NCI-H526 (cell line): ENCODE measurements at places on chromosomes 12 and 14.

- DNase-seq = no peak
These were observed 7.0 kb upstream of the HOXC12 start for GRCh38 chr12:53947743-53948142.

DNA sequence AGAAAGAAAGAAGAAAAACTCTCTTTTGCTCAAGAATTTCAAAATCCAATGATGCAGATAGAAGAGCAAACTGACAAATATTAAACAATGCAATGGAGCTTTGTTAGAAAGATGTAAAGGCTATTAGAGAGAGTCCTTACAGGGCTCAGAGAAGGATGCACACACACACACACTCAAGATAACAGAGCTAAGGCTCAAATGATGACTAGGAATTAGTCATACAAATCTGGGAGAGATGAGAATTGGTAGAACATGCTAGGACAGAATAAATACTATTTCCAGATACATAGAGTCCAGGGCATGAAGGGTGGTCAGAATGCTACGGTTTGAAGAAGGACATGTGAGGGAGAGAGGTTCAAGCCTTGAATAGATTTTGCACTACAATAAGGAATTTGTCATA is 650.1 kb upstream of the MDGA2 start:
- no peak for DNase-seq

DNA sequence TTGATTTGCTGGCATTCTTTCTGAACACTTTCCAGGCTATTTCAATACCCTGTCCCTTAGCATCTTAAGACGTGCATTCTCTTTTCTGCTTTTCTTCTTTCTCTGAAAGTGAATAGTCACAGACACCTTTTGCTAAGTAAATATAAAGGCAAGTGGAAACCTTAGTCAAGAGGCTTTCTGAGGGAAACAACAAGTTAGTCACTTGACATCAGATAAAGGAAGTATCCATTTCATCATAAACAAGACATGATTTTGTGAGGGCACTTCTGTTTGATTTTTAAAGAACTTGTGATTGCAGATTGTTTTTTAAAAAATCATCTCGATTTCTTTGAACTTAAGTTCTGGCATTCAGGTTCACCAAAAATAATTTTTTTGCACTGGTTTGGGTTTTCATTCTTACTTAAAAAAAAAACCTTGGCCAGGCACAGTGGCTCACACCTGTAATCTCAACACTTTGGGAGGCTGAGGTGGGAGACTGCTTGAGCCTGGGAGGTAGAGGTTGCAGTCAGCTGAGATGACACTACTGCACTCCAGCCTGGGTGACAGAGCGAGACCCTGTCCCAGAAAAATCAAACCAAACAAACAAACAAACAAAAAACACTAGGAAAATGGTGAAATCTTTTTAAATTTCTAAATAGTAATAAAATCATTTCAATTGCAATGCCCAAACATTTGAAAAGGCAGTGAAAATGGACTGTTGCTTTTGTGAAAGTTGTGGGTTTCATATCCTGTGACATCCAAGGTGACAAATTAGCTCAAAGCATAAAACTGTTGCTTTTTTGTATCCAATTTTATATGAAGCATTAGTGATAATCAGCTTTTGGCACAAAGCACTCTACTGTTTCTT is 8.3 kb upstream of the KLHL42 start:
- no peak for DNase-seq

- peak; percentile 62 for DNase-seq
These were observed 840 bp downstream of the PNP start for GRCh38 chr14:20469890-20470602.

GRCh38 chr12:13367973-13368372 is 171.4 kb downstream of the EMP1 start:
- DNase-seq = no peak

GRCh38 chr12:15001733-15002382 is 29.0 kb downstream of the PDE6H start:
- no peak for DNase-seq

DNA sequence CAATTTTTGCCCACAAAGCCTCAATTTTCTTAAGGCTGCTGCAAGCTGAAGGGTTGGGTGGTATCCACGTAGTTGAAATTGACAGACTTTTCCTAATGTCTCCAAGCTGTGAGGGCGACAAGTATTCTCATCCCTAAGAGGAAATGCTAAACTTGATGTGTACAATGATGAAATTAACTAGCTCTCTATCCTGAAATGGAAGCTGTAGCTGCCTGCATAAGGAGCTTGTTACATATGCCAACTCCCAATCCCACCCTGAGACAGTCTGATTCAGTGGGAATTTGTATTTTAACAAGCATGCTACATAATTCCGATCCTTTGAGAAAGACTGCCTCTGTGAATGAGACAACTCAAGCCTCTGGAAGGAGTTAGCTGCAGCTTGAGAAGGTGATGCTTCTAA is 45.7 kb upstream of the MDM1 start:
- DNase-seq = no peak

- no peak for DNase-seq
These were observed 151.0 kb upstream of the ATP2B1 start for GRCh38 chr12:89859508-89860220.

DNA sequence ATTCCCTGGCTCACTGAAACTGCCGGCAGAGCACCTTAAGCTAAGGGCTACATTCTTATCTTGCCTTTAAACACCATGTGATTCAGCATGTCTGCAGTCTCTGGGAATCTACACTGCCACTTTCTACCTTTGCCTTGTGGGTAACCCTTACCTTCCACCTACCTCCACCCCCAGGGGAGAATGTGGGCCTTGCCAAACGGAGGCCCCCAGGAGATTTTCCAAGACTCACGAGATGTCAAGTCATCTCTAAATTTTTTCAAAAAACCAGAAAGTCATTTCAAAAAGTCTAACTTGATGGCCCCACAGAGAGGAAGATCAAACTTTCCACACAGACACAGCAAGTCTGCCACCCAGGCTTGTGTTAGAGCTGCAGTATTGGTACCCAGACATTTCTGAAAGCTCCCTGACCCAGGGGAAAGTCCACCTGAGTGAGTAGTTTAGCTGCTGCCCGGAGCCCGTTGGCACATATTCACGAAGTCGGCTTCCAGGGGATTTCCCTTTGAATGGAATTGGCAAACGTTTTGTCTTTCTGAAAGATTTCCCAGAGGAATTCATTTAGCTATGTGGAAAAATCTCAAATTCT is 4.7 kb upstream of the PSMA6 start:
- DNase-seq = no peak

GRCh38 chr12:120936197-120936596 is 32.0 kb upstream of the SPPL3 start:
- DNase-seq = no peak

GRCh38 chr14:93033983-93034670 is 81.6 kb downstream of the ITPK1 start:
- no peak for DNase-seq

- DNase-seq = no peak
These were observed 39.7 kb downstream of the KRT80 start for GRCh38 chr12:52151837-52152783.

DNA sequence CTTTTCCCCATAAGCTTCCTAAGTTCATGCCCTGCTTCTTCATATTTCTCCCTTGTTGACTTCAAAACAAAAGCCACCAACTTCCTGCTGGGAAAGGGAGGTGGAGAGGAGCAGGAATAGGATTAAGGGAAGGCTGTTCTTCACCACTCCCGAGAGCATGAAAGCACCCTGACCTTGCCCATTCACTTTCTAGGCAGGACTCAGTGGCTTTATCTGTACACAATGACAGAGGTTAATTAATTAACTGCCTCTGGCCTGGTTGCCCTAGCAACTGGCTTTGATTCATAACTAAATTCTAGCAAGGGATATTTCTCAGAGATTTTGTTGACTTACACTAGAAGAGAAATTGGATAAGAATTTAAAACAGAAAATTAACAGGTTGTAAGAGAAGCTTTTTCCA is 396.8 kb downstream of the RPS29 start:
- no peak for DNase-seq

DNA sequence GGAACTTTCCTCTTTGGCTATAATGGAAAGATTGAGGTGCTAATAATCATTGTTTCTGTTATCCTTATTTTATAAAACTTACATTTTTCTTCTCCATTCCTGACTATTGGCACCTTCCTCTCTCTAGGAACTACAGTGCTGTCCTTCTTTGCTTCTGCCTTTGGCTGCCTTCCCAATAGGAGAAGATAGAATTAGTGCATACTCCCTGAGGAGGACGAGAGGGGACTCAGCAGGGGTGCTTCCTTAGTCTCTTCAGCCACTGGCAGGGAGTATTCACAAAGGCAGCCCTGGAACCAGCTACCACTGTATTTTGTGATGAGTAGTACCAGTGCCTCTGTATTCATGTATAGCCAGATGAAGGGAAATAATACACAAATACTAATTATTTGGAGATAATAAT is 208.5 kb downstream of the FOXG1 start:
- no peak for DNase-seq

GRCh38 chr12:57452937-57453509 is 2.1 kb upstream of the INHBE start:
- DNase-seq = peak; percentile 82

GRCh38 chr14:96737881-96738280 is 59.3 kb upstream of the VRK1 start:
- no peak for DNase-seq
